ENCODE measurements at places on chromosomes 3 and 15. TPM values are rescaled to one million over a fixed set of nuclear protein-coding genes. Genes with fewer than 3 reads are reported as not detected.

Gene GPX1
- 20.8 TPM for total RNA-seq

GRCh38 chr3:123070510-123070909, 3.7 kb downstream of the PDIA5 start:
- DNase-seq, result no peak
- H3K27me3 ChIP-seq, result no peaks in the 10 kb centered on the region
- no peak overlapping the region for H3K27ac ChIP-seq

DNA sequence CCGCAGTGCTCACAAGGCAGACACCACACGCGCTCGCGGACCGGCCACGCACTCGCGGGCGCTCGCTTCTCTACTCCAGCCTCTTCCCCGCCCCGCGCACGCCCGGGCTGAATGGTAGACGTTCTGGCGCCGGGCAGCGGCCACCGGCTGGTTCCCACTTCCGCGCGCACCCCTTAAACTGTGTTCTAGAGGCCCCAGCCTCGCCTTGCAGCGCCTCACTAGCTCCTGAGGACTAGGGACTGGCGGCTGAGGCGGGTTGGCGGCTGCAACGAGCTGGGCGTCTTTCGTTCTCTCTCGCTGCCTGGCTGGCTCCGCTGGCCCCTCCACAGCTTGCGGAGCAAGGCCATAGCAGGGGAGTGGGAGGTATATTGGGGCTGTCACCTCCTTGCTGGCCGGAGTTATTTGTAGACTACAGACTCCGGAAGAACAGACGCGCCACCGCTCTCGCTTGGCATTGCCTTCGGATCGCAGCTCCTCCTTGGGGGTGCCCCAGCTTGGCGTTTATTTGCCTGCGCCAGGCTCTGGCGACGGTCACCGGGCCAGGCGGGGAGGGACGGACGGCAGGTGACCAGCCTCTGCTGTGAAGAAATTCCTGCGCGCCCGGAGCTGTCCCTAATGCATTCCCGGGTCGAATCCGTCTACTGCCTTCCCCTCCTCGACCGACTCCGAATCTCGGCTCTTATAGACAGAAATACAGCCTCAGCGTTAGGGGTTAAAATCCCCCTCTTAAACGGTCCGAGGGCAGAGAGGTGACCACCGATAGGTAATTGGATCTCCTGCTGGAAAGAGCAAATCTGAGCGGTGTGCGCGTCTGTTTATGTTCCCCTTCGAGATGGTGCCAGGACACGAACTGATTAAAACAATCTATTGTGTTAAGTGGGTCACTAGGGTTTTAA, 1.3 kb downstream of the GREM1 start:
- H3K36me3 ChIP-seq, result no peaks in the 10 kb centered on the region
- H3K4me3 ChIP-seq, result no peak overlapping the region
- peaks cover 15% of the 10 kb centered on the region for H3K4me1 ChIP-seq
- H3K27me3 ChIP-seq, result peaks cover 62% of the 10 kb centered on the region
- no peak for DNase-seq
- no peak overlapping the region for H3K27ac ChIP-seq

- no peaks in the 10 kb centered on the region for H3K36me3 ChIP-seq
- no peaks in the 10 kb centered on the region for H3K4me1 ChIP-seq
- peaks cover 4% of the 10 kb centered on the region for H3K27me3 ChIP-seq
- no peak overlapping the region for H3K4me3 ChIP-seq
Observed at GRCh38 chr3:169390271-169390670, 273.2 kb downstream of the MECOM start.

DNA sequence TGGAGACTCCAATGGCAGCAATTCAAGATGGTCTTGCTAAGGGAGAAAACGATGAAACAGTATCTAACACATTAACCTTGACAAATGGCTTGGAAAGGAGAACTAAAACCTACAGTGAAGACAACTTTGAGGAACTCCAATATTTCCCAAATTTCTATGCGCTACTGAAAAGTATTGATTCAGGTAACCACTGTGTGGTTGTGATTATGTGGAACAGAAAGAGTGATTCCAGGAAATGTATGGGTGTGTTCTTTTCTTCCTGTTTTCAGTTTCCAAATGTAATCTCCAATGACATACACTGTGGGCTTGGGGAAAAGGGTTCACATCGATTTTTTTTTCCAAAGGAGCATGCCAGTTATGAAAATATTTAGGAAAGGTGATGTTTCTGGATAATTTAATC, 10.9 kb downstream of the SCG3 start:
- H3K27ac ChIP-seq, result no peak overlapping the region
- no peaks in the 10 kb centered on the region for H3K4me1 ChIP-seq
- DNase-seq, result no peak

DNA sequence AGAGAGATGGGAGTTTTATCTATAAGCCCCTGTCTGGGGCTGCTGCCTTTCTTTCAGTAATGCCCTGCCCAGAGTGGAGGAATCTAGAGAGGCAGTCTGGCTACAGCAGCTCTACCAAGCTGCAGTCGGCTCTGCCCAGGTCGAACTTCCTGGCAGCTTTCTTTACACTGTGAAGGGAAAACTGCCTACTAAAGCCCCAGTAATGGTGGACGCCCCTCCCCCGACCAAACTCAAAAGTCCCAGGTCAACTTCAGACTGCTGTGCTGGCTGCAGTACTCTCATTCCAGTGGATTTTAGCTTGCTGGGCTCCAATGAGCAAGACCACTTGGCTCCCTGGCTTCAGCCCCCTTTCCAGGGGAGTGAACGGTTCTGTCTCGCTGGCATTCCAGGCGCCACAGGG, 65.9 kb upstream of the RARB start:
- no peak overlapping the region for H3K27ac ChIP-seq
- H3K4me3 ChIP-seq, result no peak overlapping the region

Gene TMEM115
- total RNA-seq, result 19.9 TPM

DNA sequence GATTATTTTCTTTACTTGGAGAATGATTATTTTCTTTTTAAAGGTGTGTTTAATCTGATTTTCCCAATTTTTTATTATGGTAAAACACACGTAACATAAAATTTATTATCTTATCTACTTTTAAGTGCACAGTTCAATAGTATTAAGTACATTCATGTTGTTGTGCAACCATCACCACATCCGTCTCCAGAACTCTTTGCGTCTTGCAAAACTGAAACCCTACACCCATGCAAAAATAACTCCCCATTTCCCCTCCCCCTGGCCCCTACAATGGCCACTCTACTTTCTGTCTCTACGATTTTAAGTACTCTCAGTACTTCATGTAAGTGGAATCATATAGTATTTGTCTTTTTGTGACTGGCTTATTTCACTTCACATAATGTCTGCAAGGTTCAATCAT, 230.7 kb downstream of the SATB1 start:
- H3K36me3 ChIP-seq, result no peaks in the 10 kb centered on the region
- H3K27me3 ChIP-seq, result no peaks in the 10 kb centered on the region
- no peak overlapping the region for H3K4me3 ChIP-seq
- DNase-seq, result no peak
- H3K4me1 ChIP-seq, result no peaks in the 10 kb centered on the region
- no peak overlapping the region for H3K27ac ChIP-seq

- H3K4me3 ChIP-seq, result no peak overlapping the region
- no peaks in the 10 kb centered on the region for H3K27me3 ChIP-seq
Observed at GRCh38 chr3:105040026-105040622, 326.6 kb upstream of the ALCAM start.

DNA sequence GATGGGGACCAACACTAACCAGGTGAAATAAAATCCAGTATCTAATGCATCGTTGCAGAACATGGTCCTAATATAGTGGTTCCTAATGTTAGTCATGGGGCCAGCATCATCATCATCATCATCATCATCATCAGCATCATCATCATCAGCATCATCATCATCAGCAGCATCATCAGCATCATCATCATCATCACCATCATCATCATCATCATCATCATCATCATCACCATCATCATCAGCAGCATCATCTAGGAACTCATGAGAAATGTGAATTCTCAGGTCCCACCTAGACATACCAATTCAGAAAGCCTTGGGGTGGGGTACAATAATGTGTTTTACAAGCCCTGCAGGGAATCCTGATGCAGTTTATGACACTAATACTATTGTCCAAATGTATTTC, 179.4 kb upstream of the LRRN1 start:
- no peak overlapping the region for H3K27ac ChIP-seq
- H3K4me3 ChIP-seq, result no peak overlapping the region
- DNase-seq, result no peak
- H3K4me1 ChIP-seq, result no peaks in the 10 kb centered on the region
- H3K27me3 ChIP-seq, result no peaks in the 10 kb centered on the region

DNA sequence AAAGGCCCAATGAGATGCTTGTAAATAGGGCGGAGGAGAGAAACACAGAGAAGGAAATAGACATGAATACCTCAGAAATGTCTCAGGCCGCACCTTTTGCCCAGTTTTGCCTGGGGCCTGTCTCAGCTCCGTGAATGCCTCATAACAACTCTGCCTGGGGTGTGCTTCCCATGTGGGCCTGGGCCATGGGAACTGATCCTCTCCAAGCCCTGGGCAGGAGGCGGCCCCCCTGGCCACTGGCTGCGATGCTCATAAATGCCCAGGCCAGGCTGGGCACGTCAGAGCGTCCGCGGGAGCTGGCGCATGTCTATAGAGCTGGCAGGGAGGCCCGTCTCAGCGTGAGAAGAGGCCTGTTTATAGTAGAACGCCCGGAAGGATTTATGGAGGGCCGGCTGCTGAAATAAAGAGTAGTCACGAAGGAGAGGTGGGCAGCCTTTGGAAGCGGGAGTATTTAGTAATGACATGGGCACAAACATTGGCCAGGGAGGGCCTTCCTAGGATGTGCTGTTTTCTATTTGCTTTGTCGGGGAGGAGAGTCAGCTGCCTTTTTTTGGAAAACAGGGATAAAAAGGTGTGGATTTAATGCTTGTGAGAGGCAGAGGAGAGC, 85.9 kb upstream of the IGF1R start:
- no peak for DNase-seq
- no peaks in the 10 kb centered on the region for H3K36me3 ChIP-seq
- H3K4me3 ChIP-seq, result no peak overlapping the region
- H3K4me1 ChIP-seq, result no peaks in the 10 kb centered on the region
- no peak overlapping the region for H3K27ac ChIP-seq
- no peaks in the 10 kb centered on the region for H3K27me3 ChIP-seq

- no peaks in the 10 kb centered on the region for H3K4me1 ChIP-seq
- H3K27me3 ChIP-seq, result no peaks in the 10 kb centered on the region
- no peak for DNase-seq
- no peak overlapping the region for H3K4me3 ChIP-seq
- H3K27ac ChIP-seq, result no peak overlapping the region
Observed at GRCh38 chr3:24487325-24488262, 7.1 kb downstream of the THRB start.

DNA sequence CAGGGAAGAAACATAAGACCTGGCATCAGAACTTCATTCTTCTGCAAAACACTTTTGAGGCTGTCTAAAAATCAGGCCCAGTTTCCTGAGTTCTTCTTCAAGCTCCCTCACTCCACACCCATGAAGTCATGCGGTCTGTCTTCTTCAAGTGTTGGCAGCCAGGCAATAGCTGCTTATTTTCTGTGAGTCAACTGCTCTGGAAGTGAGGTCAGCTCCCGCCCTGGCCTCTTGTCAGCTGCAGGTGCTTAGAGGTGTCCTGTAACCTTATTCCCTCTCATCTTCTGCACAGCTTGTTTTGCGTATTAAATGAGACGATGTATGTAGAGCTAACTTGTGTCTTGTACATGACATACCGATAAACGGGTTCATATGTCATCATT, 226.1 kb downstream of the ADAMTS17 start:
- no peak for DNase-seq
- no peaks in the 10 kb centered on the region for H3K27me3 ChIP-seq
- H3K4me3 ChIP-seq, result no peak overlapping the region
- no peaks in the 10 kb centered on the region for H3K36me3 ChIP-seq
- H3K27ac ChIP-seq, result no peak overlapping the region

Gene PDZRN3
- total RNA-seq, result not detected

Gene FGD5
- total RNA-seq, result not detected

GRCh38 chr3:128620268-128620691, 30.3 kb downstream of the RPN1 start:
- H3K36me3 ChIP-seq, result peaks cover 64% of the 10 kb centered on the region
- no peak overlapping the region for H3K27ac ChIP-seq
- DNase-seq, result no peak
- H3K4me1 ChIP-seq, result peaks cover 28% of the 10 kb centered on the region
